ENCODE measurements at places on chromosomes 2 and 18.

GRCh38 chr2:232689152-232689910 lies 7.8 kb upstream of the GIGYF2 start:
- peak; percentile 90 for DNase-seq

DNA sequence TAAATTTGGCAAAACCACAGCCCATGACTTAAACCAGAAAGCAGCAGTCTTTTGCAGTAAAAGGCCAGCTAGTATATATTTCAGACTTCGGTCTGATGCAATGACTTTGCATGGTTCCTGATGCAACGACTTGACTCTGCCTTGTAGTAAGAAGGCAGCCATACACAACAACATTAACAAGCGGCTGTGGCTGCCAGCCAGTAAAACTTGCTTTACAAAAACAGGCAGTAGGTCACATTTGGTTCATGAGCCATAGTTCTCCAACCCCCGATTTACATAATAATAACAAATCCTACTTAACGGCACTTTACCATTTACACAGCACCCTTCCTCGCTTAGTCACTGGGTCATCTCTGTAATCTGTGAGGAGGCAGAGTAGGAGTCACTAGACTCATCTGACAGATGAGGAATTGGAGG lies 410.3 kb downstream of the LRATD1 start:
- DNase-seq, result no peak

DNA sequence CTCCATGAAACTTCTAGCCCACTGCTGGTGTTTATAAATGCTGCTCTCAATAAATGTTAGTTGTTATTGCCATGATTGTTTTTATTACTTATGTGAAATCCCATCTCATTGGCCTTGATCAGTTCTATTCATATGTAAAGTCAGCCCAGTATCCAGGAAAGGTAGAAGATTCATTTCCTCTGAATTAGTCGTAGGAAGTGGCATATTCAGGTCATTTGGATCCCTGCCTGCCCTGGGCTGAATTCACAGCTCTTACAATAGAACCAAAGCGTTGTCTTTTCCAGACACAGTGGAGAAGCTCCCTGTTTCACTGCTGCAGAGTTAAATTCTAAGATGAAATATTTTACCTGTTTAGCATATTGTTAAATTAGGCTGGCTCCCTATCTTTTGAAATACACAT lies 70.3 kb downstream of the MAIP1 start:
- DNase-seq, result peak; percentile 25

DNA sequence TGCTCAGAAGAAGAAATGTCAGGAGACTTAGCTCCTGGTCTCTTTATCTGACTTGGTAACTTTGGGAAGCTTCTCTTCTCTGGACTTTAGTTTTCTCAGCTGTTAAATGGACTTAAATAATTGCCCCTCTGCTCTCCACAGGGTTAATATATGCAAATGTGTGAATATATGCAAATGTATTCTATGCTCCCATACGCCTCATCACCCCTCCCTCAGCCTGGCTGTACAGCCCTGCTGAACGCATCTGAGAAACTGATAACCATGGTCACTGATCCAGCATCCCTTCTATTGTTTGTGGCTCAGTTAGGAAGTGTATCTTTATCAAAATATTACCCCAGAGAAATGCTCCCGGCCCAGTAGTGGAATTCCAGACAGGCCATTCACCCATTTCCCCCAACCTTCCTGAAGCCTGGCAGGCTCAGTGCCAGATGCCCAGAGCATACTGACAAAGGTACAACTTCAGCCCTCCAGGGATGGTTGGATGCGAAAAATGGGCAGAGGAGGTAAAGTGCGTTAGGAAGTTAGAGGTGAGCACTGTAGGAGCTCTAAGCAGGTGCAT lies 103.4 kb downstream of the DYSF start:
- DNase-seq, result no peak

- DNase-seq, result no peak
Observed at GRCh38 chr2:171908235-171908634, 14.0 kb upstream of the HAT1 start.

GRCh38 chr2:112140205-112140802 lies 2.1 kb downstream of the FBLN7 start:
- DNase-seq, result no peak

DNA sequence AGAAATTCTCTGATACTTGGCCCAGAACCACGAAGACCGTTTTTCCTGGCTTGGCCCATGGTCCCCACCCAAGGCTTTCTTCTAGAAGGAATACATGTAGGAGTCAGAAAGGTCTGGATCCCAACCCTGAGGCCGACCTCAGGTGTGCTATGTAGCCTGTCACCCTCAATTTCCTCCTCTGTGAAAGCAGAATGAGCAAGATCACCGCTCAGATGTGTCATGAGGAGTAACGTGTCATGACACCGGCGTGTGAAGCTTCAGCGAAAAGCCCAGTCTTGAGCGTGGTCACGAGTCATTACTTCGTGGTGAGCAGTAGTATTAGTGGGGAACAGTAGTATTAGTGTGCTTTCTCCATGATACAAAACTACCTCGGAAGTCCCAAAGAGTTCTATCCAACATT lies 103.4 kb downstream of the ALPK2 start:
- DNase-seq, result no peak

- peak; percentile 88 for DNase-seq
Observed at GRCh38 chr18:12948050-12948804, 416 bp downstream of the SEH1L start.

GRCh38 chr2:69395866-69396265 lies 8.8 kb upstream of the GFPT1 start:
- no peak for DNase-seq

GRCh38 chr2:29050591-29050990 lies 23.7 kb downstream of the PCARE start:
- peak; percentile 95 for DNase-seq

DNA sequence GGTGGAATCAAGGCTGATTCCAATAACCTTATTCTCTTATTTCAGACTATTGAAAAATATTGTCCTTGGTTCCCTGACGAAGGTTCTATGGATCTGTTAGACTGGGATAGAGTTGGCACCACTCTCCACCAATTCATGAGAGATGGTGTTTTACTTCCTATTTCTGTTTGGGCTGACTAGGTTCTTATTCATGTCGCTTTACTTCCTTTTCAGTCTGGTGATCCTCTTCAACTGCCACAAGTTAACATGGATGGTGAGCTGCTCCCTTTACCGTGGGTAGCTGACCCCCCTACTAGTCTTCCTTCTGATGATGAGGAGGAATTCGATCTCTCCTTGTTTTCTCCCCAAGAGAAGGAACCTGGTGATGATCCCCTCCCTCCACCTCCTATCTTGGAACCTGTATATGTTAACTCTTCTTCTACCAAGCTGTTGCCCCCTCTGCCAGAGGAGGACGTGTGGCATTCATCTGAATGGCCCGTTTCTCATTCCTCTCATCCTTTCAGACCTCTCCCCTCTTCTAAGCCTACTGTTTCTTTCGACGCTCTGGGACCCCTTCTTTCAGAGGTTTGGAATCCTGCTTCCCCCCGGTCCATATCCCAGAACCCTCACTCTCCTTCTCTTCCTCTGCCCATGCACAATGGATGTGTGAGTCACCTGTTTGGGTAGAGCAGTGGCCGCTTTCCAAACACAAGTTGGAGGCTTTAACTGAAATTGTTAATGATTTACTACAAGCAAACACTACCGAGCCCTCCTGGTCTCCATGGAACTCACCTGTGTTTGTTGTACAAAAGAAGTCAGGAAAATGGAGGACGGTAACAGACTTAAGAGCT lies 13.5 kb upstream of the CNOT11 start:
- no peak for DNase-seq

- no peak for DNase-seq
Observed at GRCh38 chr2:109602617-109603188, 11.1 kb downstream of the SEPTIN10 start.
